Cerebellar nuclear complex (tissue), 1 donor: ENCODE measurements at places on chromosomes 5 and 9.
A peak's percentile ranks its signal among the peaks of the same experiment; 100 is the strongest.

DNA sequence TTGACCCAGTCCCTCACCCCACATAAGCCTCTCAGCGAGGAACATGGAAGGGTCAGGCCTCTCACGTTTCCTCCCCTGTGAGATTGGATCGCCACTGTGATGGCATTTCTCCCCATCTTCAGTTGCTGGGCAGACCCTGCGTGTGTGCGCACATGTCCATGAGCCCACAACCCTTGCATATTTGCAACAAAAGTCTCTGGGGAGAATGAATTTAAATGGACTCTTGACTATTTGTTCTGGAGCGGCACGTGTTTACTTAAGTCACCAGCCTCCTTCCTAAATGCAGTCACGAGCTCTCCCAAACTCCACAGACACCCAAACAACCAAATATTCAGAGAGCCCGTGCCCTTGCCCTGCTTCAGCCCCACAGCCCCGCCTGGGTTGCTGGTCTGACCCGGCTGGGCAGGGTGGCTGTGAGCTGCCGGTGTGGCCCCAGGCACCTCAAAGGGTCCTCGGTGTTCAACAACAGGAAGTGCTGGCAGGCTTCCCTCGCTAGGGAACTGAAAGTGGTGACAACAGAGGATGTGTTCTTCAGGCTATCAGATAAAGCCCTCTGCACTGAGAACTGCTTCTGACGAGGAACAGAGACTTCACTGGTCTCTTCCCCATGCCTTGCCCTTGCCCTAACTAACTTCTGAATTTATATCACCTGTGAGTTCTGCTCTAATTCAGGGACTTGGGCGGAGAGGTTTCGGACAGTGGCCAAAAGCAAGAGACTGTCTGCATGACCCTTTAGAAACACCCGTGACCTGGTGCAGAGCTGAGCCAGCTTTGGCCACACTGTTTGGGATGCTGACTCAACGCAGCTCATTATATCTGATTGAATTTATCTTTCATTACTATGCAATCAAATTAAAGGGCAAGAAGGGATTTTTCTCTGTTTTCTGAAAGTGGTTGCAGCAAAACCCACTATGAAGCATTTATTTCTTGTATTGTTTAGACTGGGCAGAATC is 19.2 kb upstream of the CD180 start:
- DNase-seq = no peak

DNA sequence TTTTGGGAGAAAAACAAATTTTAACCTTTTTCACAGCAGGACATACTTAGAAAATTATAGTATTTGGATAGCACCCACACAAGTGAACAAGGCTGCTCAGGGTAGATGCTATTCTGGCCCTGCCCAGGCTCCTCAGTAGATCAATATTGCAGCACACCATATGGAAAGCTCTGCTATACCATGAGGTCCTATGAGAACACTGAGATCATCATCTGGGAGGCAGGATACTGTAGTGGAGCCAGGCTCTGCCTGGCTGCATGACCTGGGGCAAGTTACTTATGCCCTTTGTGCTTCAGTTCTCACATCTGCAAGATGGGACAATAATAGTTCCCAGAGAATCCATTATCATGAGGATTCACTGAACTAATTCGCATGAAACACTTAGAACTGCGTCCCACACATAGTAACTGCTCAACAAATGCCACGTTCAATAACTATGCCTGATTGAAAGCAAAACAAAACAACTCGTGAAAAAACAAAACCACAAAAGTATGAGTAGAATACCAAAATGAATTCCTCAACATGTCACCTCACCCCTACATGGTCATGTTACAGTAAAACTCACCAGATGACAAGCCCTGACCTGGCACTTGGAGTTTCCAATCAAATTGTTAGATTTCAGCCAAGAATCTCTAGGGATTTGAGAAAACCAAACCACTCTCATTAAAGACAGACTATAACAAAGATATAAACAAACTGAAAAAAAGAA is 31.9 kb downstream of the ARSB start:
- DNase-seq = no peak

DNA sequence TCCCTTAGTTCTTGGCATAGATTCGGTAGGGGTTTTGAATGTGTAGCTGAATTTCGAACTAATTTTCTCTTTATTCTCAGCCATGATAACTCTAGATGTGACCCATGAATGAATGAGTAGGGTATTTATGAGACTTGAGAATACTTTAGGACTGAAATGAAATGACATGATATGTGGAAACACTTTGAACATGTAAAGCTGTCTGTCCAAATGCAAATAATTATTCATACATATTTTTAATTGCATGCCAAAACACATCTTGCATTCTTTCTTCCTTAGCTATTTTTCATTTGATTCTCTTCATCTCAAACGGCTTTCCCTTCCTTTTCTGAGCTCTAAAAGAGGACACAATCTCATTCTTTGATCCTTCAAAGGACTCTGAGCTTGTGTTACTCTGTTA is 3.4 kb downstream of the NNT start:
- no peak for DNase-seq

- no peak for DNase-seq
Observed at GRCh38 chr9:79224672-79225433, 346.9 kb upstream of the TLE4 start.

- DNase-seq = peak; percentile 34
Observed at GRCh38 chr5:127029581-127030258, 638 bp downstream of the MARCHF3 start.

GRCh38 chr9:86672301-86672700 is 275.0 kb downstream of the GAS1 start:
- DNase-seq = no peak

GRCh38 chr5:135154961-135155360 is 120.9 kb upstream of the PITX1 start:
- no peak for DNase-seq

DNA sequence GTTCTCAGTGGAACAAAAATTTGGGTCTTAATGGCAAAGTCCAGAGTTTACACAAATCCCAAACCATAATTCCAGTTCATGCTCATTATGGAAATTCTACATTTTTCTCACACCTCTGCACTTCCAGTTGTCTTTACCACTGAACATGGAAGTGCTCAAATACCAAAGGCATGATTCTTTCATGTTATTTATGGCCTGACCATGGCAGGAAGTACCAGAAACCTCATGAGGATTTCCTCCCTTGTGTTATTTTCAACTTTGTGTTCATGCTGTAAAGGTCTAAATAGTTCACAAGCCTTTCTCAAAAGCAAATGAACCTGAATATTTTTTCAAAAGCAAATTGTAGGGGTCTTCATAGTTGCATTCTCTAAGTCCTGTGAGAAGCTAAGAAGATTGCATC is 82.0 kb upstream of the ITGA1 start:
- no peak for DNase-seq
